ENCODE measurements at places on chromosomes 1 and 21.

- DNase-seq: peak; percentile 32
These were observed 62.4 kb upstream of the LRP8 start for GRCh38 chr1:53390261-53390660.

GRCh38 chr21:24369746-24370145 is 1237.5 kb downstream of the MRPL39 start:
- DNase-seq: no peak

- peak; percentile 45 for DNase-seq
These were observed at the start of gene ERICH3 for GRCh38 chr1:74673351-74674111. Gene ERICH3 (minus strand): TSS chr1:74673792. CDS start chr1:74673519, 273 bp downstream.

- DNase-seq: no peak
These were observed 5.0 kb downstream of the FAM20B start for GRCh38 chr1:179030683-179031082.

- DNase-seq: no peak
These were observed 3.7 kb downstream of the RORC start for GRCh38 chr1:151827853-151828252.

DNA sequence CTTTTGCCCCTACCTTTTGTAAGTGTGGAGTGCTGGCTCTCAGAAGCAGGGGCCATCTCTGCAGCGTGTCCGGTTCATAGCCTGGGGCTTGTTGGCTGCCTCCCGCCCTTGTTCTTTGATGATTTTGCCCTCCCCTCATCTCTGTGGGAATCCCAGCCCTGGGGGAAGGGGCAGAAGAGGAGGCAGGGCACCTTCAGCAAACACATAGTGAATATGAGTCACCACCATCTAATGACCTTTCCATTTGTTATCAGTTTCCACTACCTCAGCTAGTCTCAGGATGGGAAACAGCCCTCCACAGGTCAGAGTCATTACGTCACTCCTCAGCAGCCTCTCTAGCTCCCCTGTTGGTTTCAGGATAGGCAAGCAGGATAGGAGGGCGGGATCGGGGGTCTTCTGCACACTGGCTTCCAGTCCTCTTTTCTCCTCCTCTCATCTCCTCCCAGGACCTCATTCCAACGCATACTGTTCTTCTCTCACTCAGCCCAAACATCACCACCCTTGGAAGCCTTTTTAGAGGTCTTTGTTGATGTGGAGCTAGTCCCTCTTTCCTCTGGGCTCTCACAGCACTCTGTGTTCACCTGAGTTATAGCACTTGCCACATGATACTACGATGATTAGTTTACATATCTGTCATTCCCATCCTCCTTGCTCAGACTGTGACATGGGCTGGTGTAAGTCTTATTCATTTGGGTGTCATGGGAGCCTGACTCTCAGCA is 15.8 kb downstream of the GADD45A start:
- DNase-seq: no peak

DNA sequence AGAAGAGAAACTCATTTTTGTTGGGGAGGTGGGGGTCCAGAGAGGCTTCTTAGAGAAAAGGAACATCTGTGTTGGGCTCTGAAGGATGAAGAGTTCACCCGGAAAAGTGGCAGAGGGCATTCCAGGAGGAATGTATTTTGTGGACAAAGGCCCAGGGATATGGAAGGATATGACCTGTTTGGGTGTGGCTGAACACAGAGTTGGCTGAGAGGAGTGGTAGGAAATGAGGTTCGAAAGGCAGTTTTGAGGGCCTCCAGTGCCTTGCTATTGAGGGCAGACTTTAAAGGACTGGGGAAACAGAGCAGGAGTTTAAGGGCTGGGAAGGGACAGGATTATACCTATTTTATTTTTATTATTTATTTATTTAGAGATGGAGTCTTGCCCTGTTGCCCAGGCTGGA is 27.3 kb upstream of the WASF2 start:
- DNase-seq: no peak

- no peak for DNase-seq
These were observed 79.0 kb upstream of the MAP10 start for GRCh38 chr1:232726048-232726779.

DNA sequence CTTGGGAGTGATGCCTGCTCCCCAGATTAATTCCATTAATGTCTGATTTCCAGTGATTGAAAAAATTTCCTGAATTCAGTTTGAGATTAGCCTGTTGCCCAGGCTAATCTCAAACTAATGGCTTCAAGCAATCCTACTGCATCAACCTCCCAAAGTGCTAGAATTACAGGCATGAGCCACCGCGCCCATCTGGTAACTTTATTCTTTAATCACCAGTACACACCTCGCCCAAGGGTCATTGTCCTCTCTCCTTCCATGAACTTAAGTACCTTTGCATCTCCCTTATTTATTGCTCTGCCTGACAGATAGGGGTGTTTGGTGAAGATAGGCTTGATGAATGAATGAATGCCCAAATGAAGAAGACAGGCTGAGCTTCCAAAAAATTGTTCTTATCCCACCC is 366.5 kb downstream of the SIPA1L2 start:
- DNase-seq: no peak

DNA sequence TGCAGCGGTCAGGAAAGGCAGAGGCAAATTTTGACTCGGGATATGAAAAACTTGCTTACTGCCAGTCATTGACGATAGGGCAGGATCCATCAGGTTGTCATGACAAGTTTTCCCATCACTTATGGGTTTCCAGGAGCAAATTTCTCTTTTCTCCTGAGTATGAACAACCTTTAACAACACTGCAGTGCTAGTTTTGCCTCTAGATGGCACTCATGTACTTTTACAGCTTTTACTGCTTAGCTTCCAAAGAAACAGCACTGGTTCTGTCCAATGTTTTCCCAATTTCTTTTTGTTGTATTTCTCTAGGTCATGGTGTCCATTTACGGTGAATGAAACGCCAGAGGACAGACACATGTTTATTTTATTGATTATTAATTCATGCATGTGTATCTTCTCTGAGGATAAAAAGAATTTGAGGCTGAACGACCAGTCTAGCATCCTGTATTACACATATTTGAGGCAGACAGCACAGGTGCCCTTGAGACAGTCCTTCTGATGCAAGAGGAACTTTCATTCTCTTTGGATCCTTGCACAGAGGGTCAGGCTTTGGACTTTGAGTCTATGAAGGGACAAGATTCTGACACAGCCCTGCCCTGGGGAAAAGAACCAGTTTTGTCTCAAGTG is 112.3 kb upstream of the TRABD2B start:
- DNase-seq: peak; percentile 41

DNA sequence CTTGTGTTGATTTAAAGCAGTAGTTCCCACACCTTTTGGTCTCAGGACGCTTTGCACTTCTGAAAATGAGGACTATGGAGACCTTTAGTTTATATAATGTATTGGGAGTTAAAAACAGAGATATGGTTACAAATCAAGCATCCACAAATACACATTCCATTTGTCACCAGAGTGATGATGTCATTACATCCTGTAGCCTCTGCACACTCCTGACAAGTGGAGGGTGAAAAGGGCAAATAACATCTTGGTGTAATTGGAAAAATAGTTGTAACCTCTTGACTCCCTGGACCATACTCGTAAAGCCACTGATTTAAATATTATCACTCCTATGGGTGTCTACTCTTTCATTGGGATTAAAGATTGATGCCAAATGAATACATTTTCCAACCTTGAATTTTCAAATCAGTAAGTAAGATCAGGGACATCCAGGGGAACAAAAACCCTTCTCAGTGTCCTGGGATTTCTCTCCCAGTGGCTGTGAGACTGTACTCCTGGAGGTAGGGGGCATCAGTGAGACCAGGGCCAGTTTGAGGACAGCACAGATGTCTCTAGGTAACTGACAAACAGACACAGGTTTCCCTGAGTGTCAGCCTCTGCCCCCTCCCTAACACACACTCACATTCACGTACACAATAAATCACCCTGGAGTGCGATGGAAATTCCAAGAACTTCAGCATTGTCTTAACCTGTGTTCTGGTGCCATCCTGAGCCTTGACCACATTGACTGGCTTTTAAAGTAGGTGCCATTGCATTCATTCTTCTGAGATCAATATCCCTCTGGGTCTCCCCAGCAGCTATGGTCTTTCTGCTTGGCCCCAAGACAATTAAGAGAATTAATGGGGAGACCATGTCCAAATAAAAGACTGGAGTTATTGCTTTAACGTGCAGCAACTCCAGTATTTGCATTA is 63.0 kb downstream of the NR5A2 start:
- DNase-seq: no peak

- DNase-seq: no peak
These were observed 2.6 kb downstream of the HMGN2 start for GRCh38 chr1:26474818-26475217.

GRCh38 chr21:41365377-41366107 is 3.7 kb downstream of the MX2 start:
- DNase-seq: no peak

GRCh38 chr1:2136386-2137235 is 58.0 kb downstream of the FAAP20 start:
- DNase-seq: no peak

GRCh38 chr1:86596224-86596623 is 49.3 kb downstream of the CLCA4 start:
- DNase-seq: no peak

GRCh38 chr21:37421306-37421705 is 54.7 kb downstream of the DYRK1A start:
- DNase-seq: no peak

DNA sequence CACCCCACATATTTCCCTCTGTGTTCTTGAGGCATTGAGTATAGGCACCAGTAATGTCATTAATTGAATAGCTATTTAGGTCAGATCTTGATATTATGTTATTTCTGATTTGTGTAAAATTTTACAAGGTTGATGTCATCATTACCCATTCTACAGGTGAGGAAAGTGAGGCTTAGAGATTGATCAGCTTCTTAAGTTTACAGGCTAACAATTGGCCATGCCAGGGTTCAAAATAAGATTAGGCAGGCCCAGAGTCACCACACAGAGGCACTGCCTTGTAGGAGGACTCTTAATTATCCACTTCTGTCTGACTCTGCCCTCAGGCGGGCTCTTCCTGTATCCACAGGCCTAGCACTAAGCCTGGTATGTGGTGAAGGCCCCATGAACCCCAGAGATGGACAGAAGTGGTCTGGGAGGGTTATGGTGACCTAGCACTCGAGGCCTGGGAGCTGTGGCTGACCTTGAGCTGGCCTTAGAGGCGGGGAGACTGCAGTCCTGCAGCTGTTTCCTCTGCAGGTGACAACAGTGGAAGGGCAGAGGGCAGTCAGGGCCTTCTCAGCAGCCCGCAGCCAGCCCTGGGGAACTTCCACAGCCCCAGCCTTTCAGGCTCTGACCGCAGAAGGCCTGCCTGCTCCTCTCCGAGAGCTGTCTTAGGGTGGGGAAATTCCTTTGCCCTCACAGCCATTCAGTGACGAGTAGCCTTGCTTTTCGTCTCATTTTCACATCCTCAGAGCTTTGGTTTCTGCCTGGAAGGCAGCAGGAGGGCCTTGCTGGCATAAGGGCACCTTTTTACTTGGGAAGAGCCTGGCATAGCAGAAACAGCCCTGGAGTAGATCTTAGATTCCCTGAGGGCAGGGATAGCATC is 12.2 kb downstream of the ZDHHC18 start:
- DNase-seq: no peak

GRCh38 chr1:156498432-156499193 is 2.0 kb downstream of the MEF2D start:
- DNase-seq: no peak

GRCh38 chr1:9653491-9654050 is 2.0 kb downstream of the PIK3CD start:
- DNase-seq: no peak

- DNase-seq: peak; percentile 70
These were observed 3.8 kb downstream of the IRF2BP2 start for GRCh38 chr1:234605983-234606783.

GRCh38 chr1:1614204-1614953 is 921 bp upstream of the MIB2 start:
- DNase-seq: peak; percentile 32

DNA sequence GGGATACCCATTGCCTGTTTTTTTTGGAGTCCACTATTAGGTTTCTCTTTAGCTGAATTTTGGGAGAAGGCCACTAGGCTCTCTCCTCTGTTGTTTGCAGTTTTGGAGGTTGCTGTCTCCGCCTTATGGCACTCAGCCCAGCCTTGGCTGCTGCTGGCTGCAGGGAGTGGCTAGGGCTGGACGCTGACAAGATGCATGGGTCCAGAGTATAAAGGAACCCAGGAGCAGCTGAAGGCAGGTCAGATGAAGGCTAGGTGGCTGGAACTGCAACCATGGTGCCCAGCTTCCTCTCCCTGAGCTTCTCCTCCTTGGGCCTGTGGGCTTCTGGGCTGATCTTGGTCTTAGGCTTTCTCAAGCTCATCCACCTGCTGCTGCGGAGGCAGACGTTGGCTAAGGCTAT is at the start of gene CYP4B1:
TSS of gene CYP4B1 (plus strand) at position 237 of the 400 bp plus-strand sequence. CDS start at position 273, 36 bp downstream.
- DNase-seq: no peak

DNA sequence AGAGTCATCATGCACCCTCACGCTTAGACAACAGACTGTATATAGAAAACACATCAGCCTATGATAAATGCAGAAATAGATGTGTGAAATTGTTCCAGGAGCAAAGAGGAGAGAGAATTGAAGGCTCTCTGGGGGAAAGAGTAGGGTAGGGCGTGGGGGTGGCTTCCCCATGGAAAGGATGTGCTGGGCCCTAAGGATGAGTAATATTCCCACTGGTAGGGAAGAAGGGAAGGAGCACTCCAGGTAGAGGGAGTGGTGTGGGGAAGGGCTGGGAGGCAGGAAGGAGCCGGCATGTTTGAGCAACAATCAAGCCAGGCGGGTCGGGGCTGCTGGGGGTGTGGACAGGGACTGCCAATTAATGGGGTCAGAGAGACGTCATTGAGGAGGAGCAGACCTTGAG is 10.1 kb upstream of the DISP3 start:
- no peak for DNase-seq

GRCh38 chr1:97271916-97272788 is 550.6 kb downstream of the PTBP2 start:
- DNase-seq: no peak

GRCh38 chr21:43779660-43780059 is 3.6 kb upstream of the CSTB start:
- no peak for DNase-seq
